ENCODE measurements at places on chromosomes 7 and 10. TPM values are rescaled to one million over a fixed set of nuclear protein-coding genes. Genes with fewer than 3 reads are reported as not detected.
A peak's percentile ranks its signal among the peaks of the same experiment; 100 is the strongest.

- H3K27me3 ChIP-seq = no peaks in the 10 kb centered on the region
- peaks cover 12% of the 10 kb centered on the region for H3K4me1 ChIP-seq
- H3K4me3 ChIP-seq = no peak overlapping the region
- DNase-seq = no peak
- H3K36me3 ChIP-seq = no peaks in the 10 kb centered on the region
- H3K27ac ChIP-seq = no peak overlapping the region
Measured at GRCh38 chr7:116540743-116541142, 15.9 kb downstream of the CAV1 start.

DNA sequence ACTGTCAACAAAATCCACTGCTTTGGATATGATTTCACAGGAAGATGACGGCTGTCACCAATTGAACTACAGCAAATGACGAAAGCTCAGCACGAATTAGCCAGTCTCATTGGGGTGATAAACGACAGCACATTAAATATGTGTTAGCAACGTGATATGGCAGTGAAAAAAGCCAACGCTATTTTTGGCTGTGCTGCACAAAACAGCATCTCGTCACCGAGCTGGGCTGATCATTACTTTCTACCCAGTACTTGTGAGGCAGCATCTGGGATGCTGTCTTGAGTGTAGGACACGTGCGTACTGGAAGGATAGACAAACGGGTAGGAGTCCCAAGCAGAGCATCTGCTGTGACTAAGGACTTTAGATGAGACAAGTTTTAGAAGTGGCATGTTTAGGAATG, 138.3 kb downstream of the EXOC4 start:
- H3K4me3 ChIP-seq = no peak overlapping the region
- no peak overlapping the region for H3K27ac ChIP-seq
- H3K4me1 ChIP-seq = no peaks in the 10 kb centered on the region
- no peaks in the 10 kb centered on the region for H3K27me3 ChIP-seq
- H3K36me3 ChIP-seq = peaks cover 7% of the 10 kb centered on the region

- peaks cover 19% of the 10 kb centered on the region for H3K36me3 ChIP-seq
- no peak for DNase-seq
- no peak overlapping the region for H3K4me3 ChIP-seq
- no peaks in the 10 kb centered on the region for H3K4me1 ChIP-seq
- no peak overlapping the region for H3K27ac ChIP-seq
Measured at GRCh38 chr10:73480158-73480557, 15.7 kb downstream of the PPP3CB start.

GRCh38 chr10:49756641-49757040, 5.5 kb downstream of the OGDHL start:
- H3K4me1 ChIP-seq = no peaks in the 10 kb centered on the region
- H3K27me3 ChIP-seq = no peaks in the 10 kb centered on the region
- peaks cover 1% of the 10 kb centered on the region for H3K36me3 ChIP-seq
- no peak for DNase-seq

- DNase-seq = no peak
- peaks cover 2% of the 10 kb centered on the region for H3K36me3 ChIP-seq
- H3K4me1 ChIP-seq = peaks cover 18% of the 10 kb centered on the region
- H3K27ac ChIP-seq = peak overlapping the region; percentile 98
- peak overlapping the region; percentile 92 for H3K4me3 ChIP-seq
Measured at GRCh38 chr7:44846816-44847508, 925 bp downstream of the H2AZ2 start.

Gene MTURN
- 20.1 TPM for total RNA-seq

Gene ZNF425
- 8.0 TPM for total RNA-seq

DNA sequence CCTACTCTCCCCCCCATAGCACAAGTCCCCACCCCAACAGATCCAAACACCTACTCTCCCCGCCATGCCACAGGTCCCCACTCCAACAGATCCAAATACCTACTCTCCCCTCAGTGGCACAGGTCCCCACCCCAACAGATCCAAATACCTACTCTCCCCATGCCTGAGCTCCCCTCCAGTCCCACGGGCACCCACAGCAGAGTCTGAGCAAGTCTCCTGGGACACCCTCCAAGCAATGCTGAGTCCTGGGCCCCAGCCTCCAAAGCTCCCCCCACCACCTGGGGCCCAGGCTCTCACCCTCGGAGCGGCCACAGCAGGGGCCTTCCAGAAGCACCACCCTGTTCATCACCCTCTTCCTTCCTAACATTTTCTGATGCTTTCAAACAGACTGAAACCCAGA, 63.9 kb upstream of the DNAAF5 start:
- no peak overlapping the region for H3K4me3 ChIP-seq
- no peaks in the 10 kb centered on the region for H3K4me1 ChIP-seq
- DNase-seq = no peak
- H3K36me3 ChIP-seq = peaks cover 4% of the 10 kb centered on the region

DNA sequence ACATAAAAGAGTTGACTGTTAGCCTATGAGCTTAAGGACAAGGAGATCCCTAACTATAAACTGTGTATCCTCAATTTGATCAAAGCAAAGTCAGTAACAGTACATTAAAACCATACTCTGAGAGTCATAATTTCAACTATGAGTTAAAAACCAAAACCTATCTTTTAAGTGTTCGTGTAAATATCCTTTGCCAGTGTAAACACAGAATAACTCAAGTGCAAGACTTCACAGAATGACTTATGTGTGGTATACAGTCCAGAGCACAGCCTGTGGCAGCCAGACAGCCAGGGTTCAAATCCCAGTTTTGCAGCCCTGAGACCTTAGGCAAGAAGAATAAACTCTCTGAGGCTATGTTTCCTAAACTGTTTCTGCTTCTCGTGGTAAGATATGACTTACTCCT, 30.3 kb upstream of the NEBL start:
- no peak for DNase-seq
- no peak overlapping the region for H3K27ac ChIP-seq
- no peaks in the 10 kb centered on the region for H3K4me1 ChIP-seq
- no peaks in the 10 kb centered on the region for H3K36me3 ChIP-seq

DNA sequence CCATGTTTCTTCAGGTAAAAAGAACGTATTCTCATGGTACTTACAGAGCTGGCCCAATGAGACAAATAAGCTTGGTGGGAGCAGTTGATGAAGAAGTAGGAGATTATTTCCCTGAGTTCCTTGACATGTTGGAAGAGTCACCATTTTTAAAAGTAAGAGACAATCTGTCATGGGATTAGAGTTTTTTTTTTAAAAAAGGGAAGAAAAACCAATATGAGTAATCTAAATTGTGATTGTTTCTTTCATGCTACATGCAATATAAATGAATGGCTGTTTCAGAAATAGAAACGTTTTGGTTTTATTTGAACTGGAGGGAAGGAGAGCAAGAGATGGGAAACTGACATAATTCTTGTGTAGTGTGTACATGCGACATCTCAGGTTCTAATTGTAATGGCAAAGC, 32.8 kb downstream of the TMEM60 start:
- H3K27ac ChIP-seq = peak overlapping the region; percentile 3
- DNase-seq = no peak
- H3K4me1 ChIP-seq = peaks cover 20% of the 10 kb centered on the region
- H3K27me3 ChIP-seq = no peaks in the 10 kb centered on the region
- H3K4me3 ChIP-seq = no peak overlapping the region

DNA sequence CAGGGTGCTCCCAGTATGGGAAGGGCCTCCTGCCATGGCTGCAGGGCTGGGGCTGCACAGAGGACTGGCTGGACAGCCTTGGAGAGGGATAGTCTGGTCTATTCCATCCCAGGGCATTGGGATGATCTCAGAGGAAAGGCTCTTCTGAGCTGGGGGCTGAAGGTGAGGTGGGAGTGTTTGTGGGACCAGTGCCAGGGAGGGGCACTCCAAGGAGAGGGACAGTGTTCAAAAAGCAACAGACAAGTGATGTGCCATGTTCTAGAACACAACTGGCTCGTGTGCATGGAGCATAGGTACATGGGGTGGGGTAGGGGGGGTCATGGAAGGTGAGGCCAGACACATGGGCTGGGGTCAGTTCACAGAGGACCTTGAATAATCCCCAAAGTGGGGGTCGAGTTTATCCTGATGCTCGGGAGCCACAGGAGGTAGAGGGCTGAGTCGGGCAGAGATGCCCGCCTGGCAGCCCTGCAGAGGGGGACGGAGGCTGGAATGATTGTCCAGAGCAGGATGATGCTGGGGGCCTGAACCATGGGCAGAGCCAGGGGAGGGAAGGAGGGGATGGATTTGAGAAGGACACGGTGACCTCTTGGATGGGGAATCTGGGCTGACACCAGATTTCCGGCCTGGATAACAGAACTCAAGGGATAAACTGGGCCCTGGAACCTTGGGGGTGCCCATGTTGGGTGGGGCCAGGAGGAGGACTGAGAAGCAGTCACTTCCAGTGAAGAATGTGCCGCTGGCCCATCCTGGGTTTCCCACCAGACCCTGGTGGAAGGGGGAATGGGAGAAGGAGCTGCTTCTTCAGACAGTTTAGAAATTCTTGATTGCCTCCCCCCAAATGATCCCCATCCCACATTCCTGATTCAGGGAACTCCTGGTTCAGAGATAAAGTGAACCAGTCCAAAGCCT, 50.4 kb downstream of the NEURL1 start:
- DNase-seq = no peak
- H3K27ac ChIP-seq = no peak overlapping the region
- peaks cover 21% of the 10 kb centered on the region for H3K4me1 ChIP-seq
- H3K36me3 ChIP-seq = no peaks in the 10 kb centered on the region
- peaks cover 18% of the 10 kb centered on the region for H3K27me3 ChIP-seq
- H3K4me3 ChIP-seq = no peak overlapping the region

Gene VWA2
- total RNA-seq = 12.1 TPM

DNA sequence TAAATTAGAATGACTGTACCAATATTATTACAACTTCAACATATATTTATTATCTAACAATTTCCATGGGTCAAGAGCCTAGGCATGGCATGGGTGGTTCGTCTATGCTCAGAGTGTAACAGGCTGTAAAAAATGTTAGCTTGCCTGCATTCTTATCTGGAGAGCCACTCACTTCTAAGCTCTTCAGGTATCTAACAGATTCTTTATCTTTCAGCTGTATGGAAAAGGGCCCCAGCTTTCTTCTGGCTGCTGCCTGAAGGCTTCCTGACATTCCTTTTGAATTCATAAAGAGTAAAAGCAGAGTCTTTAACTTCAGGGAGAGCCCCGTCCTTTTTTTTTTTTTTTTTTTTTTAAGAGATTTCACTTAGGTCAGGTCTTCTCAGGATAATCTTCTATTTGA, 648.8 kb downstream of the NXPH1 start:
- no peaks in the 10 kb centered on the region for H3K4me1 ChIP-seq
- no peak overlapping the region for H3K4me3 ChIP-seq
- no peaks in the 10 kb centered on the region for H3K27me3 ChIP-seq
- H3K36me3 ChIP-seq = no peaks in the 10 kb centered on the region
- H3K27ac ChIP-seq = no peak overlapping the region
- no peak for DNase-seq
